ENCODE measurements at places on chromosomes 2 and 18.

- DNase-seq = no peak
These were observed 52.1 kb upstream of the ANKRD62 start for GRCh38 chr18:12041561-12041960.

DNA sequence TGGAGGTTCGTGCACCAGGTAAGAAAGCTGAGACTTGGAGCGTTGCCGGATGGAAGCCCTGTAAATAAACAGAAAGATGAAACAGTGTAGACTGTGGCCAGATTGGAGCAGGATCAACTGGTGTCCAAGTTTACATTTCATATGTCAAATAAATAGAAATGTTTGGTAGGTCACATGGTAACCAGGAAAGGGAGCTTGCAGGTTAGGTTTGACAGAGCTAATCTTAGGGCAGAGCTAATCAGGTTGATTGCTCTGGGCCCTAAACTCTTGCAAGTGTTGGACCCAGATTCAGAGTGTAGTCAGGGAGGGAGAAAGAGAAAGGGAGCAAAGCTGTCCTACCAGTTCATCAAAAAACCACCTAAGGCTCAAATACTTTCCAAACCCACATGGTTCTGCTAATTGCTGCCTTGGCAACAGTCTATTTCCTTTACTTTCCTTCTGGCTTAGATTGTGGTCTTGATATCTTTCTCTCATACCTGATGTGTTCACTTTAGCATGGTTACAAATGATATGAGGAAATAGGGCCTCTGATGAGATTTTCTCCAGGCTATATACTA lies 63.2 kb downstream of the G6PC2 start:
- no peak for DNase-seq

DNA sequence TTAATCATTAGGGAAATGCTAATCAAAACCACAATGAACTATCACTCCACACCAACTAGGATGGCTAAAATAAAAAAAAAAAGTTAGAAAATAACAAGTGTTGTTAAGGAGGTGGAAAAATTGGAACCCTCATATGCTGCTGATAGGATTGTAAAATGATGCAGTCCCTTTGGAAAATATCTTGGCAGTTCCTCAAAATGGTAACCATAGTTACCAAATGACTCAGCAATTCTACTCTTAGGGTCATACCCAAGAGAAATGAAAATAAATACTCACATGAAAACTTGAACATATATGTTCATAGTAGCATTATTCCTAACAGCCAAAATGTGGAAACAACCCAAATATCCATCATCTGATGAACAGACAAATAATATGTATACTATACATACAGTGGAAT lies 15.7 kb upstream of the ACVR2A start:
- no peak for DNase-seq

GRCh38 chr2:241592126-241592845 lies 33.7 kb downstream of the BOK start:
- DNase-seq = no peak

DNA sequence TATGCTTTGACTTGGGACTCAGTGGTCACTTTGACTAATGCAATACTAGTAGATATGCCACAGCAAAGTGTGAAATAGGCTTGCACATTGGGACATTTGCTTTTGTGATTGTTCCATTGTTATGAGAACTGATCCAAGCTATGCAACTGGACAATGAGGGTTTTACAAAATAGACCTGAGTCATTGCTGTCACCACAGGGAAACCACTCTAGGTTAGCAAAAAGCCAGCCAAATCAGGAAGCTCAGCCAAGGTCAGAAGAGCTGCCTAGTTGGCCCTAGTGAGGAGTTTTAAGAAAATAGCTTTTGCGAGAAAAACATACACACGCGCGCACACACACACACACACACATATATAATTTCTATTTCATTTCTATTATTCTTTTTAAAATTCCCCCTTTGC lies 452.4 kb upstream of the CDH7 start:
- no peak for DNase-seq

GRCh38 chr18:24601585-24601984 lies 141.1 kb downstream of the HRH4 start:
- DNase-seq = no peak

GRCh38 chr18:79916546-79917168 lies 34.8 kb downstream of the SLC66A2 start:
- DNase-seq = no peak

DNA sequence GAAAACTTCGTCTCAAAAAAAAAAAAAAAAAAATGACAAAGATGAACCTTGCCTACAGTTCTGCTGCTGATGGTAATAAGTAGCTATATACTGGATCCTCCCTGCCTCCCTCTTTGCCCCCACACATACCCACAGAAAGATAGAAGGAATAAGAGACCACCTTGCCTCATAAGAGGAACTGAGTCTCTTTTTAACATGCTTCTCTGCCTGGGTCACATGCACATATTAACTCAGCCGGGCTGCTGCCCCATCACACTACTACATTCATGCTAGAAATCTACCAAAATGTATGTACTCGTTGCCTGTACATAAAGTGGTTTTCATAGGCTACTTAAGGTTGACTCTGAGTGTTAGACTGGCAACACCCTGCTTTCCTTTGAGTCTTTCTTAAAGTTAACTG lies 78.9 kb upstream of the B3GNT2 start:
- DNase-seq = no peak

DNA sequence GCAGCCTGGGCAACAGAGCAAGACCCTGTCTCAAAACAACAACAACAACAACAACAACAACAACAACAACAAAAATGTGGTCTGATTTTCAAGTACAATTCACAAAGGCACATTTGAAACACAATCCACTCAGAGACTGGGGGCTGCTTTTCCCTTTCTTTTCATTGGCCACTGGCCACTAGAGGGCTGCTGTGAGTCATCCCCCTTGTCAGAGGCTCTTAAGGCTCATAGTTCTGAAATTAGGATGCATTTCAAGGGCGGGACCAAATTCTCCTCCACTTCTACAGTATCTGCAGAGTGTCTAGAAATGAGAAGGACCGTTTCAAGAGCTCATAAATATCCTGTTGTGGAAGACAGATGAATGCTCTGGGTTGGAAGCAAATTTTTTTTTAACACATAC lies 285.4 kb downstream of the NRXN1 start:
- no peak for DNase-seq

GRCh38 chr2:75491129-75491753 lies 69.5 kb downstream of the EVA1A start:
- no peak for DNase-seq

GRCh38 chr2:105177536-105178254 lies 63.8 kb upstream of the GPR45 start:
- no peak for DNase-seq

GRCh38 chr2:17538022-17538843 lies 2.3 kb upstream of the VSNL1 start:
- no peak for DNase-seq

Data from T-helper 1 cell (primary cell).